ENCODE measurements at places on chromosomes 3 and 15.

- DNase-seq, result no peak
Measured at GRCh38 chr15:66884661-66885237, 180.7 kb upstream of the SMAD3 start.

GRCh38 chr3:46558184-46559043 lies 7.7 kb downstream of the LRRC2 start:
- peak; percentile 83 for DNase-seq

GRCh38 chr15:26015516-26016075 lies 152.5 kb upstream of the ATP10A start:
- no peak for DNase-seq

GRCh38 chr3:23808525-23808924 lies 2.8 kb downstream of the UBE2E1 start:
- no peak for DNase-seq

DNA sequence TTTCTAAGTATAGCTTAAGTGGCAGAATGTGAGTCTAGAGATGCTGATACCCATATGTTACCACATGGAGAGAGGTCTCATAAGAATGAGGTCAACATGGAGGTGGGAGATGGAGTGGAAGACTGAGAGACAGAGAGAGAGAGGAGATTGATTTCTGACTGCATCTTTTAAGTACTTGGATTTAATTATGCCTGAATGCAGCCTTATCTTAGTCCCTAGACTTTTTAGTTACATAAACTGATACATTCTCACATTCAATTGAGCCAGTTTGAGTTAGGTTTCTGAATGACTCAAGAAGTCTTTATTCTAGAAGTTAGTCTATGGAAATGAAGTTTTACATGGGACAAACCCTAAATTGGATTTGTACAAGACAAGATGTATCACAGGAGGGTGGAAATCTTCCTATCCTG lies 58.5 kb upstream of the TNFSF10 start:
- no peak for DNase-seq

GRCh38 chr3:63251499-63251898 lies 26.6 kb upstream of the SYNPR start:
- DNase-seq, result no peak

- DNase-seq, result no peak
Measured at GRCh38 chr3:180433152-180433551, 168.8 kb upstream of the TTC14 start.

GRCh38 chr15:60400944-60401343 lies 3.2 kb upstream of the ANXA2 start:
- peak; percentile 63 for DNase-seq

- DNase-seq, result no peak
Measured at GRCh38 chr3:114698146-114699105, 404.6 kb downstream of the TIGIT start.

GRCh38 chr3:112333002-112333380 lies at the start of gene CD200:
CD200 (plus strand) TSS chr3:112333156; CDS start chr3:112333213, 57 bp downstream.
- DNase-seq, result peak; percentile 32

- DNase-seq, result no peak
Measured at GRCh38 chr3:40585381-40586016, 60.7 kb downstream of the ZNF621 start.

- DNase-seq, result no peak
Measured at GRCh38 chr3:40020689-40021088, 211.3 kb downstream of the MYRIP start.

DNA sequence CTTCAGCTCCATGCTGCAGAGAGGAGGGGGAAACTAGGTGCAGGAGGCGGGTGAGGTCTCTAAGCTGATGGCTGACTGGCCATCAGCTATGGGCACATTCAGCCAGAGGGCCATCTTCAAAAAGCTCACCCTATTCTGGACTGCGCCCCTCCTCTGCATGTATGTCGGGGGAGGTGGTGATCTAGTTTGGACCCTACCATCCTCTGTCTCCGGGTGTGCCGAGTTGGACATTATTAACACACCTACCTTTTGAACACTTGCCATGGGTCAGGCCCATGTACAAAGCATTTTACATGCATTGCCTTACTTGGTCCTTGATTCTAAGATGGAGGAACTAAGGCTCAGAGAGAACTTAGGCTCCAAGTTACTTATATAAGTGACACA lies 1.4 kb downstream of the NISCH start:
- DNase-seq, result no peak

DNA sequence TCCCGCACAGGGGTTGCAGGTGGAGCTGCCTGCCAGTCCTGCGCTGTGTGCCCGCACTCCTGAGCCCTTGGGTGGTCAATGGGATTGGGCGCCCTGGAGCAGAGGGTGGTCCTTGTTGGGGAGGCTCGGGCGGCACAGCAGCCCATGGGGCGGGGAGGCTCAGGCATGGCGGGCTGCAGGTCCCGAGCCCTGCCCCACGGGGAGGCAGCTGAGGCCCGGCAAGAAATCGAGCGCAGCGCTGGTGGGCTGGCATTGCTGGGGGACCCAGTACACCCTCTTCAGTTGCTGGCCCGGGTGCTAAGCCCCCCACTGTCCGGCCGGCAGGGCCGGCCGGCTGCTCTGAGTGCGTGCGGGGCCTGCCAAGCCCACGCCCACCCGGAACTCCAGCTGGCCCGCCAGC lies 27.9 kb downstream of the NCK1 start:
- DNase-seq, result no peak

DNA sequence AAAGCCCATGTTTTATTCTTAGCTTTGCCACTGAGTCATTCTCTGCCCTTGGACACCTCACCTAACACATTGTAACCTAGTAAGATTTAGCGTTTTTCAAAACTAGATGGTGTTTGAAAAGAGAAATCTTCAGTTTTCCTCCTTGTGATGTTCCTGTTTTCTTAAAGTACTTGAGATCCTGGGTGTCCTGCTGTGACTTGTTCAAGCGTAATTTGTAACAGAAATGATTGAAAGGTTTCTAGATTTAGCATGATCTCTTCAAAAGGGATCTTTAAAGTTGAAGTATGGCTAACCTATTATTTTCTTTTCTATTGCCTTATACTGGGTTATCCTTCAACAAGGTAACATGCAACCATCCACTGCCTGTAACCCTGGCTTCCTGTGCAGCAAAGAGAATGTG lies 32.6 kb upstream of the SPATA16 start:
- no peak for DNase-seq

- DNase-seq, result no peak
Measured at GRCh38 chr3:186784820-186785494, 1.6 kb downstream of the EIF4A2 start.

DNA sequence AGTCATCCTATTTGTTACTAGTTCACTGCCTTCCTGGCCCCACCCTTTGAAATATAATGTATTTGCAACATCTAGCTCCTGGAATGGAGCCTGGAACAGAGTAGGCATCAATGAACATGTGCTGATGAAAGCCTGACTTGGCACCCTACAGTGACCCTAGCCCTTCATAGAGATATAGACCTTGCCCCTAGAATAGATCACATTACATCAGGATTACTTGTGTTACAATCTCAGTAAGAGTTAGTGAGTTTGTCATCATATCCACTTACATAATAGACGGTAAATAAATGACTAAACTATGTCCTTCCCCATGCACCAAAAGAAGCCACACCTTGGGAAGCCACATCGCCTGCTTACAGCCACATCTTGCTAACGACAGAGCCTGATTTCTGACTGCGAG lies 110.5 kb upstream of the WNT5A start:
- DNase-seq, result no peak

DNA sequence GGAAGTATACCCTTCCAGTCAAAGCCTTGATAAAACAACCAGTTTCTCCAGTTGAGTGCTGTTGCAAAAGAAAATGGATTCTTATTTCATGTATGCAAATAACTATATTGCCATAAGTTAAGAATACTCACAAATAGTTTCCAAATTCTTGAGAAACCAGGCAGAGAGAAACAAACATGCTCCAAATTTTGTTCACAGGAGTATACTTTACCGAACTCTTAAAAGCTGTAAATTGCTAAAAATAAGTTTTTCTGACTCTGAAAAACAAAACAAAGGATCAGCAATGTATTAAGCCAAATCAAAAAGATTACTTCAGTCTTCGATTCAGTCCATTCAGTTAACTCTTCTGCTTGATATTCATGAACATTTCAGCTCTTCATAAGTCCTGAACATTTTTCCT lies 646.5 kb downstream of the MCTP2 start:
- peak; percentile 2 for DNase-seq

DNA sequence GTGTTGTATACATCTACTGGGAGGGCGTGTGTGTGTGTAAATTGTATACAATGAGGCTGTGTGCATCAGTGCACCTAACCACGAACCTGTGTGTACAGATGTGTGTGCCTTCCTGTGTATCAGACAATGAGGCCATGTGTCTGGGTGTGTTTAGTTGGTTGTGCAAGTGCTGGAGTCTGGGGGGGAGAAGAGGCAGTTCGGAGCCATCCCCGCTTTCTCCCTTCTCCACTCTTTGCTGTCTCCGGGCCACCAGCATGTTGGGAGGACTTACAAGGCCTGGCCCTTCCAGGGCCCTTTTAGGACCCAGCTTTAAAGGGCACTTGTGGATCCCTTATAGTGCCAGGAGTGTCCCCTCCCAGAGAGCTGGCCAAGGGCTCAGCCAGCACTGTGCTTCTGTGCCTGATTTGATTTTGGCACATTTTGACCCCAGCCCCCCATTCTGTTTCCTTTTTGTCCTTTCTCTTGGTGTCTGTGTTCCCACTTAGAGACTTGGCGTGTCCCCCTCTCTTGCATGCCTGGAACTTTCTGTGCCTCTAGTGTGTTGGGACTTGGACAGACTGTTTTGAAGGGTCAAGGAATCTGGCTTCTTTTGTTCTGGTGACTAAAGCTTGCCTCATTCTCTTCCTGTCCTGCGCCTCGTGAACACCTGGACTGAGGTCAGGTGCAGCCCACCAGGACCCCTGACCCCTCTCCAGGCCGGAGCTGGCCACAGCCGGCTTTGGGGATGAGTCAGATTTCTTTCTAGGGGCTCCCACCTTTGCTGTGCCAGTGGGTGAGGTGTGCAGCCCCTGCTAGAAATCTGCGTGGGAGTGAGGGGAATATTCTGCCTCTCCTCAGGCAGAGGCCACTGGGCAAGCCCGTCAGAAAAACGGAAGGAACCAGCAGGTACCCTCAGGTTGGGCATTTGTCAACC lies 1.5 kb downstream of the CTDSPL start:
- DNase-seq, result no peak

- DNase-seq, result peak; percentile 89
Measured at GRCh38 chr15:75532413-75533250, 46.5 kb downstream of the PTPN9 start.

DNA sequence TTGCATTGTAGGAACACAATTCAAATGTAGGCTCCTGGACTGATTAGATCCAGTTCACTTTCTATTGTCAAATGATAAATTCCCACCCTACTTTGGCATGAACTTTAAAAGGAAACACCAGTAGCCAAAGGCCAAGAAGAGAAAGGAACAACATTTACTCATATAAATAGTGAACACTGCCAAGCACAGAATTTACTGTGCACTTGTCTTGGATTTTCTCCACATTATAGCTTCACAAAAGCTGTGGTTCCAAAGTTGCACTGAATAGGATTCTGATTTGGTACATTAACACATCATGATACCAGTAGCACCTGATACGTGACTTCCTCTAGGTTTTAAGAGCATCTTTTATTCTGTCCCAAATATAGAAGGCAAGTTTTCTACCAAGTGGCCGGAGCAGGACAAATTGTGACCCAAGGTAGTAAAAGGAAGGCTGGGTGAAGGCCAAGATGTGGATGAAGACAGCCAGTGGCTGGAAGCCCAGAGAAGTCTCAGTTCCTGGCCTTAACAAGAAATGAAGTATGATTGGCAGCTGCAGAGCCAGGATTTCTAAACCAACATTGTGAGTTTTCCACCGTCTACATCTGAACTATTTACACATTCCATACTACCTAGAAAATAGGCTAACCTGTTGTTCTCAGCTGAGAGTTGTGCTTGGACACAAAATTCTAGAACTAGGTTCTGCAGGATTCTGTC lies 206.7 kb downstream of the THRB start:
- no peak for DNase-seq

DNA sequence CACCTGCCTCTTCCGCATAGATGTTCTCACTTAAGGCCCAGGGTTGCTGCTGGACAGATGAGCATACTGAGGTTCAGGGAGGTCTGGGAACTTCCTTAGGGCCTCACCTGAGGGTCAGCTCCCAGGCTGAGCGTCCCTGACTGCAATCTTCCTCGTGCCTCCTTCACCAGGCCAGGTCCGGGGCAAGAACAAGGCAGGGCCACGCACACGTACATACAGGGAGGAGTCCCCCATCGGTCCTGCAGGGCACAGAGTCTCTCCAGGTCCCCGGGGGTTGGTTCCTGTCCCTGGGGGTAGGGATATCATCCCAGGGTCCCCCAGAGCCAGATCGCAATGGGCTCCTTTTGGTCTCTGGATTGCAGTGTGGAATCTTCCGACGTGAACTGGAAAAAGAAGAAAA lies 130.1 kb downstream of the LRRK1 start:
- no peak for DNase-seq

GRCh38 chr3:46690798-46691197 lies 2.7 kb downstream of the ALS2CL start:
- DNase-seq, result no peak

DNA sequence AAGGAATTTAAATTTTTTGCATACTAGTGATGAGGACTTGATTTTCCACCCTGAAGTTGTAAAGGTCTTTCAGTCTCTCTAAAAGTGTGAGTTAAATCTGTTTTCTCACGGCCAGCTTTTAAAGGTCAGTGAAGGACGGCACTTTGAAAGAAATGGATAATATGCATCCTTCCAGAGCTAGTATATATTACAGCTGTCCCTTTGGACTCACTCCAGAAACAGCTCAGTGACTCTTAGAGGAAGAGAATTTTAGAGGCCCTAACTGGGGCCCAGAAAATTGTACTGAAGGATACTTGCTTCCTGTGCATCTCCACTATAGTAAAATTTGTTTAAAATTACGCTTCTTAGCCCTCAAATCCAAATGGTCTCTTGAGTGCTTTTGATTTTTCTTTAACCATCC lies 41.6 kb downstream of the PIK3CA start:
- DNase-seq, result peak; percentile 71

DNA sequence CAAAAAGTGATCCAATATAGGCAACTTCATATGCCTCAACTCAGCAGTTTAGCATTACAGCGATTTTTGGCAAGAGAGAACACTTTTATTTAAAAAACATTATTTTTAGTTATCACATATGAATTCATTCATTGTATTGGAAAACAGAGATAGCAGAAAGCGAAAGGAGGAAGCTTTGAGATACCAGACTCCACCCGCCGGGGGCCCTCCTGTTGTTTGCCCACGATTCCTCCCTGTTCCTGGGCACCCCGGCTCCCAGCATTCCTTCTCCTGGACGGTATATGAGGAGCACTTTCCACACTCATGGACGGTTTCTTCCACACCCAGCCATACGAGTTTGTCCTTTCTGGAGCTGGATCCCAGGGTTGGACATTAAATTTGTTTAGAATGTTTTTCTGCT lies 18.2 kb downstream of the APBA2 start:
- no peak for DNase-seq

Measured in mesenchymal stem cell (in vitro differentiated cells and primary cell).